AG04449 (cell line): ENCODE measurements at places on chromosomes 2 and 18.

DNA sequence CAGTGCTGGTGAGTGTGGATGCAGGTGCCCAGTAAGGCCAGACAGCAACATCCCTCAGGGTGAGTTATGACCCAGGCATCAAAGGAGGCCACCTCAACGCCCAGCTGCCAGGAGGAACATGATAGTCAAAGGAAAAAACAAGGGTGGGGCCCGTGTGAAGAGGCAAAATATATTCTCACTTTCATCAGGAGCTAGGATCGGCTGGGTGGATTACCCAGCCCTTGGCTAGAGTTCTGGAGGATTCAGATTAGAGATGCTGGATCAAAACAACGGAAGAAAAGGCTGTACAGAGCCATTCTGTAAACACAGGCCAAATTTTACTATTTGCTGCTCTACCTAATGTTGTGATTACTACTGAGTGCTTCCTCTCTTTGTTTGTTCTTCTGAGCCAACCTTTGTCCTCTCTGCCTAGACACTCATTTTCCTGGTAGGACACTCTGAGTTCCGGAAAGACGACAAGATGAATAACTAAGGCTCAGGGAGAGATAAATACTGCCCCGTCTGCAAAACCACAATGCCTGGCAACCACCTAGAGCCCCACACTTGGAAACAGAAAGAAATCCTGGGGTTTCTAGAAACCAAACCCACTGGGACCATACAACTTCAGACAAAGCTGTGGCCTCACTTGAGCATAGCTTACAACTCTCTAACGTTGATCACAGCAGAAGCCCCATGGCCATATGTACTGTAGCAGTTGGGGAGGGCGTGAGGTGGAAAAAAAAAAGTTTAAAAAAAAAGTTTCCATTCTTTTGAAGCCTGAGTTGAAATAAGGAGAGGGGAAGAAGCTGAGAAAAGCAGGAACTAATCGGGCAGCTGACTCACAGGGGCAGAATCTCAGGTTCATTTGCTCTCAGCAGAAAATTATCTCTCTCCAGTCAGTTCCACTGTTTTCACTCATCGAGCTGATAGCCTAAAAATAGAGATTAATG is 17.8 kb upstream of the PMAIP1 start:
- no peak for DNase-seq

DNA sequence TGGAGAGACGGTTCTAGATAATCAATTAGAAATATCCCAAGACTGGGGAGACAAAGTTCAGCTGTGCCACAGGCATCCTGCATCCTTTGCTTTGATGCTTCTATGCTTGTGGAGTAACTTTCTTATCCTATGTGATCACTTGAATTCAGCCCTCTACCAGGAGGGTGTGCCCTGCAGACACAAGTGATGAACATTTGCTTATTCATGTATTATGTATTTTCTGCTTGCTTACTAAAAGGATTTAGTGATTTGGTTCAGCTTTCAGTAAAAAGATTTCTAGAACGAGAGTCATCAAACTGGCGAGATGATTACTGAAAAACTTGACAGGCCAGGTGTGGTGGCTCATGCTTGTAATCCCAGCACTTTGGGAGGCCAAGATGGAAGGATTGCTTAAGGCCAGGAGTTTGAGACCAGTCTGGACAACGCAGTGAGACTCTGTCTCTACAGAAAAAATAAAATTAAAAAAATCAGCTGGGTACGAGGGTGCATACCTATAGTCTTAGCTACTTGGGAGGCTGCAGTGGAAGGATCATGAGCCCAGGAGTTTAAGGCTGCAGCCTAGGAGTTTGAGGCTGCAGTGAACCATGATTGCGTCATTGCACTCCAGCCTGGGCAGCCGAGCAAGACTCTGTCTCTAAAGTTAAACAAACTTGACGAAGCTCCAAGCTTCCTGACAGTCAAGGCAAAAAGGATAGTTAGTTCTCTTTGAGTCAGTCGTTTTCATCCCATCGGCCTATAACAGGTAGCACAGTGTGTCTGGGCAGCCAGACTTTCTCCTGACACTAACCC is 13.3 kb downstream of the HK2 start:
- no peak for DNase-seq

- peak; percentile 77 for DNase-seq
These were observed 437.2 kb upstream of the PKDCC start for GRCh38 chr2:41610501-41611190.

DNA sequence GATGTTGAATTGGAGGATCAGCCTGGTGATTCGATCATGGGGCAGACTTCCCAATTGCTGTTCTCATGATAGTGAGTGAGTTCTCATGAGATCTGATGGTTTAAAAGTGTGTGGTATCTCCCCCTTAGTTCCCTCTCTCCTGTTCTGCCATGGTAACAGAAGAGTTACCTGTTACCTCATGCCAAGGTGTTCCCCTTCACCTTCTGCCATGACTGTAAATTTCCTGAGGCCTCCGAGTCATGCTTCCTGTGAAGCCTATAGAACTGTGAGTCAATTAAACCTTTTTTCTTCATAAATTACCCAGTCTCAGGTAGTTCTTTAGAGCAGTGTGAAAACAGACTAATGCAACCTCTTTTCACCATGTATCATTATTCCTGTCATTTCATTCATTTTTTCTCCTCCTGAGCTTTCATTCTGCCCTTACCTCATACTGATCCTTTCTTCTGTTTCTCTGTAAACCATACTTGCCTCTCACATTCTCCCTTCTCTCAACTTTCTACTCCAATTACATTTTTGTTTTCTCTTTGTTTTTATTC is 22.0 kb downstream of the STARD6 start:
- DNase-seq, result no peak

DNA sequence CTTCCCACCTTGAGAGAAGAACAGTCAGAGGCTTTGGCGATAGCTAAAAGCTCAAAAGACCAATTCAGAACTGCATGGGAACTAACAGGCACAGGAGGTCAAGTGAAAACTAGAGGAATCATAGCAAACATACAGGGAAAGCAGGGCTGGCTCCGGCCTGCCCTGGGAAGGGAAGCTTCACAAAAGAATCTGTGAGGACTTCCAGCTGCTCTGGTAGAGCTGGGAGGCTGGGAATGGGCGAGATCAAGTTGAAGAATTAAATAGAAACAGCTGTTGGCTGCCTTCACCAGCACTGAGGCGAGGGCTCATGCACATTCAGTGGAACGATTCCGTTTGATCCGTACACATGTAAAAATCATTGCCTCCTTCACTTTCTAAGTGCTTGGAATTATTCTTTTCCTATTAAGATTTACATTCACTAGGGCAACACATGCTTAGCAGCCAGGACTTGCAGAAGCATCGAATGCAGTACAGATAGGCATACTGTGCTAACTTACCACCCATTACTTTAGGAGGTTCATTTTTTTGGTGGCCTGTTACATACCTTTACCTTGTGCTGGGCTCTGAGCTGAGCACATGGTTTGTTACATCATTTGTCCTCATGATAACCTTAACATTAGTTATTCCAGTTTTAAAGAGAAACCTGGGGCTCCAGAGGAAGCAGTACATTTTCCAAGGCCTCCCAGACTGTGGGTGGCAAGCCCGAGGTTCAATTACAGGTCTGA is 125.4 kb upstream of the RNF152 start:
- DNase-seq, result peak; percentile 69

DNA sequence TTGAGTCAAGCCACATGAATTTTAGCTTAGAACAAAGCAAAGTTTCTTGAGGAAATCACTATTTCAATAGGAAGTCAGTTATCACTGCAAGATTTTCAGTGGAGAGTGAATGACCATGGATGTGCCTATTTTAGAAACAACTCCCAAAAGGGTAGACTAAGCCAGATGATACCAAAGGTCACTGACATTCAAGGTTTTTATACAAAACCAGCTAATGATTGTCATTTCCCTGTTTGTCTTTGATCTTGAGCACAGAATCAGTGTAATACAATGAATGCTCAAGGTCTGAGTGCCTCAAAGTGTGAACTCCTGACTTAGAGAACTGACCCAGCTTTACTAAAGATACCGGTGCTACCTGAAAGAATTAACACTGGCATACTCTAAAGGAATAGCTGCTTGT is 60.5 kb downstream of the CDH2 start:
- DNase-seq, result no peak

- no peak for DNase-seq
These were observed 25.3 kb upstream of the MFSD6 start for GRCh38 chr2:190382851-190383250.

DNA sequence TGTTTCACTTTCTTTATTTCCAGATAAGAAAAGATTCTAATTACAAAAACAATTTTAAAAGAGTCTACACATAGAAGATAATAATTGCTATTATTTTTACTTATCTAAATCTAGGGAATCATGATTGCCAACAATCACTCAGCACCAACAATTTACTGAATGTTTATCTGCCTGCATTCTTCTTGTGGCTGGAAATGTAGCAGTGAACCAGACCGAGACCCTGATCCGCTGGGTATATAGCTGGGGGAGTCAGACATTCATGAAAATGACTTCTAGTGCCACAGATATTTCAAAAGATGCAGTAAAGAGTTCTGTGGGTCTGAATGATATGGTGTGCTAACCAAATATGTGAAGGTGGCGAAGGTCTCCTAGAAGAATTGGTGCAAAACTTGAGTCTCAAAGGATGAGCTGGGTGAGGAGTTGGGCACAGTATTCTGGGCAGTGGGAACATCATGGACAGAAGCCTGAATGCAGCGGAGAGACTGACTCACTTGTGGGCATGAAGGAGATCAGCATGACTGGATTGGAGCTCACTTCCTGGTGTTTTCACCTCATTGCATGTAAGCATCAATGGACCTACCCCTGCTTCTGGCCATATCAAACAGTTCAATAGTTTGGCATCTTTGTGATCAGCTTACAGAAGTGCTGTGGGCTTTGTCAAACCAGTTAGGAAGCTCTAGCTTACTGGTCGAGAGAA is 26.1 kb upstream of the FN1 start:
- no peak for DNase-seq

DNA sequence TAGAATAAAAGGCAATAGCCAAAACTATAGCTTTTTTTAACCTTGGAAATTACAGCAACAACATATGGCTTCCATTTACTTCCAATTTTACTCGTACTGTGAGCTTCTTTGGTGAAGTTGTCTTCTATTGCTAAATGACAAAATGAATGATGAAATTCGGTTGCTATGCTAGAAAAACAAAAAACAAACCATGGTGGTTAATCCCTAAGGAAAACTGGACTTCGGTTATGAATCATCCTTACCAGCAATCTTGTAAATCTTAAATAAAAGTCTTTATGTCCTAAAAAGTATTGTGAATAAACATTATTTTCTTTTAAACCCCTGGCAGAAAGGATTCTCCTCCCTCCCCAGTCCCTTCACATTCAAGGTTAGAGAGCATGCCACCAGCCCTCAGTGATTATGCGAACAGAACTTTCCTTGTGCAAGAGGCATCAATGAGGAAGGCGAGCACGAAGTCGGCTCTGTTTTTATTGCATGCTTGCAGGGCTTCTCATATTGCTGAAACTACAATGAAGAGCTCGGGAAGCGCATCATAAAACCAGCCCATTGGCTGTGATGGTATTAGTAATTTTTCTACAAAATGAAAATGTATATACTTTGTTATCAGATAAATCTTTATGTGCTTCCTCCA is 62.9 kb downstream of the ZNF521 start:
- peak; percentile 83 for DNase-seq

GRCh38 chr2:52083214-52083613 is 1051.3 kb upstream of the NRXN1 start:
- DNase-seq, result no peak

- no peak for DNase-seq
These were observed 634.0 kb downstream of the LRP1B start for GRCh38 chr2:141496810-141497209.

- DNase-seq, result no peak
These were observed 3.6 kb downstream of the CRYGB start for GRCh38 chr2:208142240-208142924.

DNA sequence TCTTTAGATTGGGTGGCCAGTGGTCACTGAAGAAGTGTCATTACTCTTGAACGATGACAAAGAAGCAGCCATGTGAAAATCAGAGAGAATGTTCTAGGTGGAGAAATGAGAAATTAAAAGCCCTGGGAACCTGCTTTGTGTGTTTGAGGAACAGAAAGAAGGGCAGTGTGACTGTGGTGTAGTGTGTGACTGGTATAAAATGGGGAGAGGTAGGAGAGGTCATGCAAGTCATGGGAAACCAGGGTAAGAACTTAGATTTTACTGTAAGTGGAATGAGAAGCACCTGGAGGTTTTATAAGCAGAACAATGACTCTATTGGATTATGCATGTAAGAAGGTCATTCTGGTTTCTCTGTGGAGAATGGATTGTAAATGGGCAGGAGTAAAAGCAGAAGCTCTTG is 12.2 kb downstream of the ICOS start:
- no peak for DNase-seq

DNA sequence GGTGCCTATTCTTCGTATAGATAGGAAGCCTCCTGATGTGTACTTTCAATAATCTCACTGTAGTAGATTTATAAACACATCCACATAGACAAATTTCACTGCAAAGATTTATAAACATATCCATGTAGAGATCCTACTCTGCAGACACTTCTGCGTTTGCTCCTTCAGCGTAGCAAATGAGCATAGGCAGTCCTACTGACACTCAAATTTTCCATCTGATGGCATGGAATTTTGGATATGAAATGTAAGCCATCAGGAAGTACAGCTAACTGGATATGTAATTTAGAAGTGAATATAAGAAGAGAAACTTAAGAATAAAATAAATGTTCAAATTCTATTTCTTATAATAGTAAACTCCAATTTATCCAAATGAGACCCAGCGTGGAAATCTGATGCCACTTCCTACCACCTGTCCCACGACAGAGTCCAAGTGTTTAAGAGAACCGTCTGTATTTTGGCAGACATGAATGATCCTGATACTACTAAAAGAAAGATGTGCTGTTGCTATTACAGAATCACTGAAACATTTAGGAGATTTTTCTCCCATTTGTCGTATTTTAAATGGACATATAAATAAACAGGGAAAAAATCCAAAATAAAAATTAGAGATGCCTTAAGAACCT is 86.0 kb downstream of the DTNA start:
- no peak for DNase-seq

GRCh38 chr2:35343135-35343534 is 1012.4 kb upstream of the CRIM1 start:
- no peak for DNase-seq

DNA sequence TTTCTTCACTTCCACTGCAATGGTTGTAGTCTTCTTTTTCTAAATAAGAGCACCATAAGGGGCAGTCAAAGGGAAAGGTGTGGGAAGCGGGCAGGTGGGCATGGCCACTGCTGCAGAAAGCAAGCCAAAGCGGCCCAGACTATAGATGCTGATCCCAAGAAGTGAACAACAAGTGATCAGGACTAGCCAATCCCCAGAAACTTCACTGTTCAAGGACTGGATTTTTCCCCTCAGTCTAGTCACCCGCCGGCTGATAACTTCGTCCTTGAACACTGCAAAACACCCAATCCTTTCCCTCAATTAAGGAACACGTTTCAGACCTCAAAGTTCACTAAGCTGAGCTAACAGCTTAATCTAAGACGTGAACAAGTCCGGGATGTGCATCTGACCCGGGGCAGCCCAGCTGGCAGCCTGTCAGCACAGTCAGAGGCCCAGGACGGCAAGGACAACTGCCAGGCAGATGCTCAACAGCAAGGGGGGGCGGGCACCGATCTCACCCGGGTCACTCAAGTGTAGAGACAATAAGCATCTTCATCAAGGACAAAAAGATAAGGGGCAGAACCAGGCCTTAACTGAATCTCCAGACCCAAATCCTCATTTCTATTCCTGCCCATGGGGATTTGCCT is 59.8 kb downstream of the HDLBP start:
- DNase-seq, result no peak
